ENCODE measurements at places on chromosomes 6 and 20. TPM values are rescaled to one million over a fixed set of nuclear protein-coding genes. Genes with fewer than 3 reads are reported as not detected.
A peak's percentile ranks its signal among the peaks of the same experiment; 100 is the strongest.

Gene TXLNB
- polyA plus RNA-seq: 1.1 TPM

Gene PABPC1L
- polyA plus RNA-seq: 63.3 TPM

Gene EPPIN
- 0.13 TPM for polyA plus RNA-seq

Gene CNR1
- polyA plus RNA-seq: 7.6 TPM

- no peak for DNase-seq
Observed at GRCh38 chr6:161413355-161413771, 139.5 kb upstream of the AGPAT4 start.

DNA sequence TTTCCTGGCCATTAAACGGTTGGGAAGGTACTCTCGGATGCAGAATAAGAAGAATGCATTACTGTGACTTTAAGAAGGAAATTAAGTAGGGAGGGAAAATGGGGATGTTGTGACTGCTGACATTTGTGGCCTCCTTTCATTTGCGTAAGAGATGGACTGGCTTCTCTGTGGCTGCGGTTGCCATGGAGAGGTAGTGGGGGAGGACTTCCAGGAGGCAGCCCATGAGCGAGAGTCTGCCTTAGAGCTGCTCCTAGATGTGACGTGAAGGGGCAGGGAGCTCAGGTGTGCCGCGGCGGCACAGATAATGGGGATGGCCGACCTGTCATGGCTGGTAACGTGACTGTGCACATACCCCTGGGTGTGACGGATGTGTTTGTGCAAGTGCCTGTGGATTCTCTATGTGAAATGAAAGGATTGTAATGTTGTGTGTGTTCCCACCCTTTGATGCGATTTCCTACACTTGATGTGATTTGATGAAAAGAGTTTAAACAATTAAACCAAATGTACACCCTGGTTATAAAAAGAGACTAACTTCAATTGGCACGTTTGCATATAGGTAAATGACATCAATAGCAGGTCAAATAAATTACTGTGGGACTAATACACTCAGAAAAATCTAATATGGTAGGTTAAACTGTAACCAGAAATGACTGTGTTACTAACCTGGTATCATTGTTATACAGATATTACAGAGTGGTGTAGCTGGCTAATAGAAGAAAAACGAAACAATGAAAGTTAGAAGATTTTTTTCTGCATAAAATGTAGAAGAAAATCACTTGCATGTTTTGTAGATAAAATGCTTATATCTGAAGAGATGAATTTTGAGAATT lies 48.9 kb downstream of the HIVEP1 start:
- peak; percentile 47 for DNase-seq

- no peak for DNase-seq
Observed at GRCh38 chr6:101395345-101395744, 1.8 kb downstream of the GRIK2 start.

DNA sequence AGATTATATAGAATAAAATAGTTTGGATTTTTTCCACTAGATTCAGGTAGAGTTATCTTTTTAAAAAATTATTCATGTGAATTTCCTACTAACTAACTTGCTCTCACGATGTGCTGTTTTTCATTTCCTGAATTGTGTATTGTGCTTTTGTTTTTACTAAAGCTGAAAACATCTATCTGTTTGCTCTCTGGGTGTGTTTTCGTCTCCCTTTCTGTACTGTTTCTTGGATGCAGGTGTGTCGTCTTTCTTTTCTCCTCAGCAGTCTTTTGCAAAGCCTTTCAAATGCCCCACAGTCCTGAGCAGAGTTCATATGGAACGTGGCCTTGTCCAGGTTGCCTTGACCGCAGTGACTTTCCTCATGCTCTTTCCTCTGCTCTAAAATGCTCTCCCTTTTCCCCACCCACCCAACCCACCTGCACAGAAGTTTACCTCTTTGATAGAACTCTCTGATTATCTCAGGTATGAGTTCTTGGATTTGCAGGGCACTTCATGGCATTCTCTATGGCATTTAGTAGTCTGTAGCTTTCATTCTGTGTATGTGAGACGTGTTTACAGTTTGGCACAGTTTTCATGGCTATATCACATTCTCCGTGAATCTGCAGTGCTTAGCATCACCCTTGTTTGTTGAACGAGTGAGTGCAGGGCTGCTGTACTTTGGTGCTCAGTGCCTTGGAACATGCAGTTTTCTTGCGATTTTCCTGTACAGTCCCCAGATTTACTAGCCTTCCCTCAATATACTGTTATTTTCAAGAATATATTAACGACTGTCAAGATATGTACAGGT lies 77.1 kb downstream of the FARS2 start:
- DNase-seq: no peak

DNA sequence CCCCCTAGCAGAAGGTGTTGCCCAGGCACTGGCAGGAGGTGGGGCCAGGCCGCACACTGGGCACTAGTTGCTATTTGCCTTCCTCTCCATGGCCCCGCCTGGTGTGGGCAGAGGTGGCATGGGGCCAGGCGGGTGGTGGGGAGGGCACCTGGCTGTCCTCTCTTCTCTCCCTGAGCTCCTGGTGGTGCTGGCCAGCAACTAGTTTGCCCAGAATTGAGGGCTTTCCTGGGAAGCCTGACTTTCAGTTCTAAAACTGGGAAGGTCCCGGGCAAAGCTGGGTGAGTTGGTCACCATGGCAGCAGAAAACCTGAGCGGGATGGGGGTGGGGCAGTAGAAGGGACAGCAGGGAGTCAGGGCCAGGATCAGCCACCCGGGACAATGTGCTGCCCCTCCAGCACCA lies 48.2 kb downstream of the RBM38 start:
- peak; percentile 72 for DNase-seq

- DNase-seq: no peak
Observed at GRCh38 chr6:50147371-50147770, 97.6 kb upstream of the DEFB112 start.

DNA sequence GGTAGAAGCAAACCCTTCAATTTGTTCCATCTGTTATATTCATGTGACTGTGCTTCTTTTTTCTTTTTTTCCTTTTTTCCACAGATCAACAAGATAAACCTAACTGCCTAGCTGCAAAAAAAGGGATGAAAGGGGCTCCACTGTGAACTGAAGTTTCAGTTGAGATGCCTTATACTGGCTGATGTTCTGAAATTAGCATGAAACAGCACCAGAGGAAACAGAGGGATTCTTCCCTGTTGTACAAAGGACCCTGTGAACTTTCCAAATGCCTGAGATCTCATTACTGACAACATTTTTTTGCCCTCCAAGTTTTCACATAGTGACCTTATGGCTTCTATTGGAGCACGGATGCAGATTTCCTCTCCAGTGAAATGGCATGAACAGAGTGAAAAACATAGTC lies 302.7 kb upstream of the TFAP2D start:
- DNase-seq: no peak

DNA sequence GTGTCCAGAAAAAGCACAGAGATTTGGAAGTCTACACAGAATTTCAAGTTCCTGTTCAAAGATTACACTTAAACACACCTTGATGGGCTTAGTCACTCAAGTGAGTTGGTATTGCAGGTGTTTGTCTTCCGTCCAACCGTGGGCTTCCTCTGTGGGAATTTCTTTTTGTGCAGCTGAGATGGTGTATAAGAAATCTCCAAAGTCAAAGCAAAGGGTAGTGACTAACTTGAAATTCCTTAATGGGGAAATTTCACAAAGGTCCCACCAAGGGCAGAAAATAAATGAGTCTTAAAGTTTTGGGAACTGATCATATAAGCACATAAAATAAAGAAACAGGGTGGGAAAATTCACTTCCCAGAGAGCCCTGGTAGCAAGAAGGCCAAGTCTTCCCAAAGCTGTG lies 102.0 kb upstream of the TNFAIP3 start:
- no peak for DNase-seq

GRCh38 chr20:53623134-53623453 lies 29.5 kb upstream of the ZNF217 start:
- DNase-seq: no peak

- no peak for DNase-seq
Observed at GRCh38 chr6:83199863-83200225, 6.7 kb downstream of the RWDD2A start.

DNA sequence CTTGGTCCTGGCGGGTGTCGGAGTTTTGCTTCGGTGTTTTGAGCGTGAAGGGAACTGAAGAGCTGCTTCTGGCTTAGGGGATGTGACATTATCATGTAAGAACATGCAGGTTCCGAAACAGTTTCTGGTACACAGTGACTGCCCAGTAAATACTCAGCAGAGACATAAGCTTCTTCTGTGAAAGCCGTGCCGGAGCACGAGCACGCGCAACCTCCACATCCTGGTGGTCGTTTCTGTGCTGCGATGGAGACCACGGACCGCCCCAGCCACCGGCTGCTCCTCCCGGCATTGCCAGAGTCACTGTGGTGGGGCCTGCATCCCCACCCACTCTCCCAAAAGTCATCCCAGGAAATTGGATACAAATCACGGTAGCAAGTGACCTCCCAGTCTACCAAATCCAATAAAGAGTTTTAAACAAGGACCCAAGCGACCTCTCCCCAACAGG lies 18.7 kb downstream of the KIF25 start:
- no peak for DNase-seq

DNA sequence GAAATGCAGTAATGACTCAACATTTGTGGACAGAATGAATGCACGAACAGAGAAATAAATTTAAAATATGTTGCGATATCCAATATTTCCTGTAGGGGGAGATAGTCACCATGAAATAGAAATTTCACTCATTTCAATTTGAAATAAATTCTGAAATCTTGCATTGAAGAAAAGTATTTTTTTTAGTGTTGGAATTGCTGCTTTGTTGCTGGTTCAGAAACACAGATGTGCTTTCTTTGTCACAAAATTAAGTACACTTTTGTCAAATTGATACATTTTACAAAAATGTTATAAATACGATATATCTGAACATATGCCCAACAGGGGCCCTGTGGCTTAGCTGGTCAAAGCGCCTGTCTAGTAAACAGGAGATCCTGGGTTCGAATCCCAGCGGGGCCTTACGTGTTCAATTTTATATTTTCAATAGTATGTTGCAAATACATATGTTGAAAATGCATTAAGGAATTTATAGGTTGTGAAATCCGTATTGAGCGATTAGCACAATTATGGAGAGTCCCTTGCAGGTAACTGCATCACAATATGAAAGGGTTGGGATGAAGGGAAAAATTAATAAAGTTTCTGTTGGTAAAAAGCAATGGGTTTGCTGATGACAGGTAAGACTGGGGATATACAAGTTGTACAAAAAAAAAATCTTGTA lies 85.4 kb upstream of the PRSS16 start:
- peak; percentile 67 for DNase-seq

- peak; percentile 45 for DNase-seq
Observed at GRCh38 chr6:143536461-143536865, 24.9 kb upstream of the FUCA2 start.

DNA sequence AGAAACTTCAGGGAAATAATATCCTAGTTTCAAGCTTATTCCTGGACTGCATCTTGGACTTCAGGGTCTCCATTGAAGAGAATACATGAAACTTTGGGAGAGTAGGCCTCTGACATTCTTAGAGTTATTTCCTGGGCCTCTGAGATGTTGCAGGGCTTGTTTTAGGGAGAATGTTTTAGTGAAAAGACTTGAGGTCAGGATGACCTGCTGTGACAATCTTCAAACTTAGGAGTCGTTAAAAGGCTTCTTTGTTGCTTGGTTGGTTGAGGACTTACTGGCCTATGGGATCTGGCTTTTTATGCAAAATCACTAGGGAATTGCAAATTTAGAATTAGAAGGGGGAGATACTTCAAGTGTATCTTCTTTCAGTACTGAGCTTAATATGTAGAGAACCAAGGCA lies 613.2 kb upstream of the FLRT3 start:
- DNase-seq: no peak

- DNase-seq: no peak
Observed at GRCh38 chr6:37878150-37878710, 58.7 kb downstream of the ZFAND3 start.
